Stimulated activated CD8-positive, alpha-beta memory T cell treated with anti-CD3 and anti-CD28 coated beads, Interleukin-7, amount 100 ng/mL, for 24 hours (primary cell): ENCODE measurements at places on chromosomes 5 and 9.

- no peak for DNase-seq
These were observed 32.8 kb downstream of the MRRF start for GRCh38 chr9:122297512-122297911.

DNA sequence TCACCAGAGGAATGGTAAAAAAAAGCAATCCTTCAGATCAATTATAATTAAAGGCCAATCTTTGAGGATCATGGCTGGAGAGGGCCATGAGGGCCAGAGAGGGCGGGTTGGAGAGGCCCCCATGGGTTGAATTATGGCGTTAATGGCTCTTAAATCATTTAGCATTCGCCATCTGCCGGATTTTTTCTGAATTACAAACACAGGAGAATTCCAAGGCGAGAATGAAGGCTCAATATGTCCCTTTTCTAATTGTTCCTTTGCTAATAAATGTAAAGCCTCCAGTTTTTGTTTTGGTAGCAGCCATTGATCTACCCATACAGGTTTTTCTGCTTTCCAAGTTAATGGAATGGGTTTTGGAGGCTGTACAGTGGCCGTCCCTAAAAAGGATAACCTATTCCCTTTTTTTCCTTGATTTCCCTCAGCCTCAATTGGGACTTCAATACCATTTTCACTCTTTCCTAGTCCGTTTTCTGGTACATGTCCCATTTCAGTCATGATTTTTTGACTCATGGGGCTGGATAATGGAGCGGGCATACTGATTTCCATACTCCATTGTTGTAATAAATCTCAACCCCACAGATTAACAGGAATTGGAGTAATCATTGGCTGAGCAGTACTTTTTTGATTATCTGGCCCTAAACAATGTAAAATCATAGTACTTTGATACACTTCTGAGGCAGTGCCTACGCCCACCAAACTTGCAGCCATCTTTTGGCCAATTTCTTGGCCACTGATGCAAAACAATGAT is 6.7 kb upstream of the TMEM141 start:
- no peak for DNase-seq

DNA sequence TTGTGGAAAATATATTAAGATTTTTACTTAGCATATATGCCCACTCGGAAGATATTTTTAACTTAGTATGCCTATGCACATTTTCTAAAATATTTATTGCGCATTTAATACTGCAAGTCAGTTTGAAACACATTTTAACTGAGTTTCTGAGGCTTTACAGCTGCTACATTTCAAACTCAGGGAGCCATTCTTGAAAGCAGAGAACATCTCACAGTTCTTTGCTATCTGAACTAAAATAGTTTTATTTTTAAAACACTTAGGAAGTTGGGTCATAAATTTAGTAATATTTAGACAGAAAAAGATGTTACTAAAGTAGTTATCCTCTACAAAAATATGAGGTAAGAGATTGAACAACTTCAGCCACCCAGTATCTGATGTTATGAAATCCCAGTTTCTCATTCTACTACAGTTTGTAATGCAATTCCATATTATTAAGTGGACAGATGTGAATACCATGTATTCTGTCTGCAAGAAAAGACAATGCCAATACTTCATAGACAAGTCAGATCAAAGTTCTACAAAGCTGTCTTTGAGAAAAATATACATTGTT is 409.9 kb upstream of the EDIL3 start:
- DNase-seq, result no peak

GRCh38 chr5:171801839-171802238 is 16.2 kb downstream of the SMIM23 start:
- DNase-seq, result no peak

DNA sequence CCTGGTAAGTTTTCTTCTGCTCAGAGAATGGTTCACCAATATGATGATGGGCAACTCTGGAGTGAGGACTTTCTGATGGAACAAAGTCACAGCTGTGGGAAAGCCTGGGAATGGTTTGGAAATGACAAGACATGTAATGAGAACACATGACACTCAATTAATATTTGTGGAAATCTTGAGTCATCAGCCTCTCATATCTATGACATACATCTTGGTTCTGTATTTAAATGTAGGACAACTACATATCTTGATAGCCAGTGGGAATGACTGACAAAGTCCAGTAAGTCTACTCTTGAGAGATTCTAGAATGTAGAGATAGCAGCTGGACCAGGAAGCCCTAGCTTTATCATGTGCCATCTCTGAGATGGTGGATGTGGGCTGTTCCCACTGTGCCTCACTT is 85.5 kb downstream of the PALM2AKAP2 start:
- DNase-seq, result no peak

DNA sequence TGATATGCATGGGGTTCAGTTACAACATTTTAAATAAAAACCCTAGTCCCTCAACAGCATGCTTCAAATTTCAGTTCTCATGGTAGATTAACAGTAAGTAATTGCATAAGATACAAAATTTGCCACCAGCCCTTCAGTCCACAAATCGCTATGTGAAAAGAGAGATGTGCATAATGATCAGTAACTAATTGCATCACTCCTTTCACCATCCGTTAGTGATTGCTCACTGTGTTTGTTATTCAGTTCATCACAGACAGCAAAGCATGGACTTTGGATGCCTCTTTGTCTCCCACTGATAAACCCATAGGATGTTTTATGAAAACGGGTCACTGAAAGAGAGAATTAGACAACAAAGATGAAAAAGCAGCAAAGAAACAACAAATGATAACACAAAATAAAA is 103.2 kb downstream of the MCTP1 start:
- DNase-seq, result no peak

DNA sequence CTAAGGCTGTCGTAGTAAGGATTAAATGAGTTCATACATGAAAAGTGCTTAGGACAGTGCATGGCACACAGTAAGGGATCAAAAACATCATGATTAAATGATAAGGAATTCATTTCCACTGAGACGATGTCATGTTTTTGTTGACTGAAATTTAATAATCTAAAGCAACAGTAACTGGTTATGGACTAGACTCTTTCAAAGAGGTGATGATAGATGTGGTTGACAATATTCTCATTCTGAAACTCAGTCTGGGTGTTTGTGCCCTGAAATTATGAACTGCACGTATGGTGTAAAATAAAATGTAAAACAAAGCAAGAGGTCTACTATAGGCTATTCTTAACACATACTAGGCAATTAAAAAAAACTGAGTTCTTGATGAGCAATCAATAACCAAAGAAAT is 280.0 kb downstream of the DENND1A start:
- no peak for DNase-seq

- no peak for DNase-seq
These were observed 297.4 kb upstream of the TAS2R1 start for GRCh38 chr5:9927521-9927997.

DNA sequence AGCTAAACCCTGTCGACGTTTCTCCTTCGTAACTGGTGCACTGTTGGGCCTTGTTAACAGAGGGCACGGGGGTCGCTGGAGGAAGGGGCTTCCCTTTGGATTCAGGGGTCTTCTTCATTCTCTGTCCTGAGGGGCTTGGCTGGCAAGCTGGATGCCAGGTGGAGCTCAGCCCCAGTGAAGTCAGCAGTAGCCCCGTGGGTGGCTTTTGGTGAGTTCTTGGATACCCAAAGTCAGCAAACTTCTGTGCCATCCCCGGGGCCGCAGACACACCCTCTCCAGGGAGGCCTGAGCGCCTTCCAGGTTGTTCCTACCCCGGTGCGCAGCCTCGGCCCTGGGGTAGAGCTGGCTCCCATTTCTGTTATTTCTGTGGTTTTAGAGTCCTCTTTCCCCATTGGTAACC is 12.3 kb upstream of the OBP2A start:
- DNase-seq, result no peak

- no peak for DNase-seq
These were observed 198.7 kb upstream of the KLF9 start for GRCh38 chr9:70613024-70613768.

DNA sequence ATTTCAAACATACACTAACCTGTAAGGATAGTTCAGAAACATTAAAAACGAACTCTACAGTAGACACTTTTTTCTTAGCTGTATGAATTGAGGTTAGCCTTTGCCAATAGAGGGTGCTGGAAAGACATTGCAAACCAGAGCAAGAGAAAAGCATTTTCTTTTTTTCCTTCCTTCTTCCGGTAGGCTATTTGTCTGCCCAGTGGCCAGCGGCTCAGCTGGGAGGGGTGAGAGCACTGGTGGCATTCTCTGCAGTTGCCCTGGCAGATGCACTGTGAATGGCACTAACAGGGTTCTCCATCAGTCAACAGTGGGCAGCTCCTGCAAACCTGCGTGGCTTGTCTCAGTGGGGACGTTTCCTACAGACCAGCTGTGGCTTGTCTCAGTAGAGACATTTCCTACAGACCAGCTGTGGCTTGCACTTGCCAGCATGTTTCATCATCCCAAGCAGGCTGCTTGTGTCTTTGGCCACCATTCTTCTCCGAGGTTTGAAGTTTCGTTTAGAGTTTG is 984.5 kb upstream of the CDH18 start:
- DNase-seq, result no peak

GRCh38 chr9:76192013-76192412 is 202.2 kb downstream of the RFK start:
- DNase-seq, result no peak

GRCh38 chr9:127349483-127350113 is 47.4 kb upstream of the SLC2A8 start:
- DNase-seq, result no peak

DNA sequence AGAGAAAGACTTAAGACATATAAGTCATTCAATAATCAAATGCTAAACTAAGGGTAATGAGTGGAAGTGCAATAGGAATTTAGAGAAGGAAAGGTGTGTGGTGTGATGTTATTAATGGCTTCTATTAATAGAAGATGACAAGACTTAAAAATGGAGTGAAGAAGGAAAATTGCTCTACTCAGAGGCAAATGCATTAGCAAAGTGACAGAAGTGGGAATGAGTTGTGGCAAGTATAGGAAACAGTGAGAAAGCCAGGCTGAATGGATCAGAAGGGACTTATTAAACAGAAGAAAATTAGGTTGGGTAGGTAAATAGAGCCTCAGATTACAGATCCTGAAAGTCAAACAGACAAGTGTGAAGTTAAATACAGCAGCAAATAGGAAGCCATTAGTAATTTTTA is 5.7 kb downstream of the SKIC3 start:
- DNase-seq, result no peak

DNA sequence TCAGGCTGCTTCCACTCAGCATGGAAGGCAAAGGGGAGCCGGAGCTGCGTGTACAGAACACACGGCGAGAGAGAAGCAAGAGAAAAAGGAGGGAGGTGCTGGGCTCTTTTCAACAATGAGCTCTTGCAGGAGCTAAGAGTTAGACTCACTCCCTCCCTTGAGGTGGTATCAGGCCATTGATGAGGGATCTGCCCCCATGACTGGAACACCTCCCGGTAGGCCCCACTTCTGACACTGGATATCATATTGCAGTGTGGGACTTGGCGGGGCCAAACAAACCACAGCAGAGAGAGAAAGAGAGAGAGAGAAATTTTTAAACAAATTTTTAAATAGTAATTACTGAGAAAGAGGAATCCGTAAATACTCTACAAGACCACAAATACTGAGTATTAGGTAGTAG is 182.2 kb downstream of the TRIO start:
- no peak for DNase-seq

DNA sequence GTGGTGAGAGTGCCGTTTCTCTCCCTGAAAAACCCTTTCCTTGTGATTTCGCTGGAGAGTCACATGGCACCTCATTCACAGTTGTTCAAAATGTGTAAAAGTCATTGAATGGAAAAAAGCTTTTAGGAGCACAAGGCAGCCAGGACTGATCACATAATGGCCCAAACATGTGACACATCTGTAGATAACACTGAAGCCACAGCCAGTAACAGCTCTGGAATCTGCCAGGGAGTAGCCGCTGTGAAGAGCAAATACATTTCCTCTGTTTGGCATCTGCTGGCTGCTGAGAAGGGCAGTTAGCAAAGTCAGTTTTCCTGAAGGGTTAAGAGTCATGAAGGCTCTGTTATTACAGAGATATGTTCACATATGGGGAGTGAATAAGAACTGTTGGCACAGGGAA is 271.8 kb downstream of the NNT start:
- DNase-seq, result no peak

- no peak for DNase-seq
These were observed 182.5 kb downstream of the MED10 start for GRCh38 chr5:6195711-6196358.

GRCh38 chr5:116406306-116407041 is 168.1 kb downstream of the SEMA6A start:
- DNase-seq, result no peak

DNA sequence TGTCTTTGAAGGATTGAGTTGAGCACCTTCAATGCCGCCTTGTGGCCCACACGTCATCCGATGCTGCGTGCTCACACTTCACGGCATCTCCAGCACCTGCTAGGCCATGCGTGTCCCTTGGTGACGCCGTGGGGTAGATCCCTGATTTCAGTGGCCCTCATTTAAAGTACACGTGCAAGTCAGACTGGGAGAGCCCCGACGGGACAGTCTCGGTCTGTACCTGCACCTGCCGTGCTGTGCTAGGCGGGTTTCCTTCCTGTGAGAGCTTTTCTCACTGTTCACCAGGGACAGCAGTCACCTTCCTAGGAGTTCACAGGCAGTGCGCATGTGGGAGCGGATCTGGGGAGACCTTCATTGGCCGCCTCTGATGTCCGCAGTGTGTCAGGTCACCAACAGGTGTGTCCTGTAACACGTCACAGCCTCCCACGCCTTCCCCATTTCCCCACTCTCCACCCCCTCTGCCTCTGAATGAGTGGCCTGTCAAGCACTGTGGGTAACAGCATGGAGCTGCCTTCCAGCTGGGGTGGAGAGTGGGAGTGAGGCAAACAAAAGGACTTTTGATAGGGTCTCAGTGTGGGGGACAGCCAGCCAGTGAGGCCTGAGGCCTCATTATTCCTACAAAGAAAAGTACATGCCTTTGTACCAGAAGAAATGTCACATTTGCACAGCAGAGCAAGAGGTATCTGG is 236.4 kb downstream of the FANCC start:
- no peak for DNase-seq

DNA sequence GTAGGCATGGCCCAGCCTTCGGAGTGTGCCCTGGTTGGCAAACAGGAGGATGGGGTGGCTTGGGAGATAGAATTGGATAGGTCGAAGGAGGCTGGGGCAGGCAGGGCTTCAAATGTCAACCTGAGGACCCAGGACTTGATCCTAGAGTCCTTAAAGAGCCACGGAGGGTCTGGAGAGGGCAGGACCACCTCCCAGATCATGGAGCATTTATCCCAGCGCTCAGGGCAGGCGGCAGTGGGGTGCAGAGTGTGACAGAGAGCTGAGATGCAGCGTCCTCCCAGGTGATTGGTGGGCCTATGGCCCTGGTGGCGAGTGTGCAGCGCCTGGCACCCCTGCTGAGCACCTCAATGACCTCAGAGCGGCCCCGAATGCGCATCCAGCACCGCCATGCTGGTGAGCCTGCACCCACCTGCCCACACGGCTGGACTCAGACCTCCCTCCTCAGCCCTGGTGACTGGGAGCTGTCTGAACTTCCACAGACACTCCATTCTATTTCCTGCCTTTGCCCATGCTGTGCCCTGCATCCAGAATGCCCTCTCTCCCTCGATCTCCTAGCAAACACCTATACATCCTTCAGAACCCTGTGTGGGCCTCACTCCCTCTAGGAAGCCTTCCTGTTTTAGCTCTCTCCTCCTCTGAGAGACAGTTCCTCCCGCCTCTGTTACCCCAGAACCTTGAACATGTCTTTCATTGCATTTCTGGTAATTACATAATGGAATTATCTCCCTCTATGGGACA is 6.3 kb downstream of the ADGRD2 start:
- no peak for DNase-seq

- DNase-seq, result no peak
These were observed 44.7 kb upstream of the VCAN start for GRCh38 chr5:83426855-83427254.

- no peak for DNase-seq
These were observed 110.8 kb upstream of the POC5 start for GRCh38 chr5:75828029-75828428.
